ENCODE measurements at places on chromosomes 3 and 15.

- no peak for DNase-seq
Observed at GRCh38 chr15:25772500-25772899, 90.6 kb downstream of the ATP10A start.

GRCh38 chr3:163779396-163780344 is 1298.6 kb downstream of the SI start:
- no peak for DNase-seq

- no peak for DNase-seq
Observed at GRCh38 chr15:81930582-81931369, 115.0 kb downstream of the MEX3B start.

GRCh38 chr3:16864610-16865313 is 20.0 kb upstream of the PLCL2 start:
- peak; percentile 36 for DNase-seq

GRCh38 chr3:4999531-5000184 is 20.4 kb downstream of the BHLHE40 start:
- DNase-seq, result no peak

DNA sequence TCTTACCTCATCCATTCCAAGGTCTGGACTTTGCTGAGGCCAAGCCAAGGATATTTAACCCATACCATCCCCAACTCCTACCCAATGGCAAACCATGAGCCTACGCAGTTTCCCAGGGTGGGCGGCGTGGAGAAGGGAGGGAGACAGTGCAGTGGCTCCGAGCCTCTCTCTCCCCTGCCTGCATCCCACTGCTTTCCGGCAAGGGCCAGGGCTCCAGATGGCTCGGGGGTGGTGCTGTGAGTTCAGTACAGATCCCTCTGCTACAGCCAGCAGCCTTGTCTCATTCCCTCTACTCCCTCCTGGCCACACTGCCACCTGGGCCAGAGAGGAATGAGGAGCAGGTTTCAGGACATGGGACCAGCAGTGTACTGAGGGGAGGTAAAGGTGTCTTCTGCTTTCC is 44.3 kb upstream of the APEH start:
- DNase-seq, result no peak

DNA sequence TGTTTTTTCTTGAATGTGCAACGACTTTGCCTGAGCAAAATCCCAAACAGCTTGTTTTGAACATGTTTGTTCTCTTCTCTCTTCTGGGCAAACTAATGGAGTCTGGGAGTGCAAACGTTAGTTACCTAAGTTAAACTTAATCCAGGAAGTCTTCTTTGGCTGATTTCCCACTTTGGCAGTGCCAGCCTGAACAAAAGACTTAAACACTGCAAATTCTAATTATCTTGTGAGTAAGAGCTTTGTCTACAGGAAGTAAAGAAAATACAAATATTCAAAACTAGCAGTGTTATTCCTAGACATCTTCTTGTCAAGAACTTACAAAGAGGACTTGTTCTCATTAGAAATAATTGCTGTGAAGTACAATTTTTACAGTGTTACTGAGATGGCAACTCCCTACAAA is 16.7 kb upstream of the DENND6A start:
- no peak for DNase-seq

DNA sequence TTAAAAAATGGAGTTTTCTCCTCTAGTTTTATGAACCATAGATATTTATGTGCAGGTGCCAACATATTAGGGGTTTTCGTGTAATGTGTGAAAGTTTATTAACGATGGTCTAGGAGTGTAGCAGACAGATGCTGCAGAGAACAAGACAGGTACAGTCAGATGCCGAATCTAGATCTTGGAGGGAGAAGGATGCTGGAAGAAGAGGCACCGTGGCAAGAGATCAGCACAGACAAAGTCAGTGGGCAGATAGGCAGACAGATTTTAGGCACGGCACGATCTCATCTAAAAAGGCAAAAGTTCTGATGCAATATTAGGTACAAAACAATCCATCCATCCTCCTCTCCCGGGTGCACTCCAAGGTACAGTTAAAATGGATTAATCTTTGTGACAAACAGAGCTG is 161.6 kb downstream of the TIGIT start:
- no peak for DNase-seq

DNA sequence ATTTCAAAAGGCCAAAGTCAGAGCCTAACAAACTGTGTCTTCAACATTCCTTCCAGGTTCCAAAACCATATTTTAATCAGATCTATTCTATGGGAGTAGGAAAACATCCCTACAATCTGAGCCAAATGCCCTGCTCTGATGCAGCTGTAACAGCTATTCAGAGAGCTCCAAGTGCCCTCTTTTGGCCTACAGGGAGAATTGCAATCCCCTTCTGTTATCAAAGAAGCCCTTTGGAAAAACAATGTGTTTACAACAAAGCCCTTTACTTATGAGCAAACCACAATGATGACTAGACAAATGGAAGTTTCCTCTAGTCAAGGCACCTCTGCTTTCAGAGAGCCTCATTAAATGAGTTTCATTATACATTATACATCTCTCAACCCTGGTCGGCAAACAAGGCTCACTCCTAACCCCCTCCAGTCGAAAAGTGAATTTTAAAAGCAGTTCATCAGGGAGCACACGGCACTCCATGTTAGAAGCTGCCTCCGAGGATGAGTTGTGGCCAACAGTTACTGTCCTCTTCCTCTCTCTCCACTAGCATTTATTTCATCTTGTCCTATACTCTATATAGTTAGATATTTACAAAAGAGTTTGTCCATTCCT is 42.6 kb upstream of the TMCO5A start:
- peak; percentile 33 for DNase-seq

- no peak for DNase-seq
Observed at GRCh38 chr3:52874160-52874701, 23.1 kb downstream of the STIMATE start.

- DNase-seq, result no peak
Observed at GRCh38 chr3:30704931-30705890, 98.8 kb downstream of the TGFBR2 start.

DNA sequence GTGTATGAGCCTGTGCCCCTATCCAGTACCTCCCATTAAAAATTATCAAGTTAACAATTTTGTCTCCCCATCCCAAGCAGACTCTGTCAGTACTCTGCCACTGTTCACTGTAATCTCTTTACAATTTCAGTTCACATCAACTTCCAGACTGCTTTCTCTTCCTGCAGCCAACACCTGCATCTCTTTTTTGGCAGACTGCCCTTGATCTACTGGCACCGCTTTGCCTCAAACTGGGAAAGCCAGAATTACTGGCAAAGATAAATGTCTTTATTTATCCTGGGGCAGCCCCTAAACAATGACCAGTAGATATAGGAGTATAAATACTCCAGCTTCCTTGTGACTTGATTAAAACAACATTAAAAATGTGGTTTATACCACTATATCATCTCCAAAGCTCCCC is 494.1 kb downstream of the ZNF385D start:
- DNase-seq, result no peak

Data from A549 (cell line).